Adrenal gland (tissue), 19 donors: ENCODE measurements at places on chromosomes 2 and 18. TPM values are rescaled to one million over a fixed set of nuclear protein-coding genes. Genes with fewer than 3 reads are reported as not detected.

- no peaks in the 10 kb centered on the region for H3K27me3 ChIP-seq
- no peaks in the 10 kb centered on the region for H3K4me1 ChIP-seq
- DNase-seq, result no peak
- no peak overlapping the region for H3K4me3 ChIP-seq
Measured at GRCh38 chr2:53727921-53728320, 39.7 kb upstream of the CHAC2 start.

DNA sequence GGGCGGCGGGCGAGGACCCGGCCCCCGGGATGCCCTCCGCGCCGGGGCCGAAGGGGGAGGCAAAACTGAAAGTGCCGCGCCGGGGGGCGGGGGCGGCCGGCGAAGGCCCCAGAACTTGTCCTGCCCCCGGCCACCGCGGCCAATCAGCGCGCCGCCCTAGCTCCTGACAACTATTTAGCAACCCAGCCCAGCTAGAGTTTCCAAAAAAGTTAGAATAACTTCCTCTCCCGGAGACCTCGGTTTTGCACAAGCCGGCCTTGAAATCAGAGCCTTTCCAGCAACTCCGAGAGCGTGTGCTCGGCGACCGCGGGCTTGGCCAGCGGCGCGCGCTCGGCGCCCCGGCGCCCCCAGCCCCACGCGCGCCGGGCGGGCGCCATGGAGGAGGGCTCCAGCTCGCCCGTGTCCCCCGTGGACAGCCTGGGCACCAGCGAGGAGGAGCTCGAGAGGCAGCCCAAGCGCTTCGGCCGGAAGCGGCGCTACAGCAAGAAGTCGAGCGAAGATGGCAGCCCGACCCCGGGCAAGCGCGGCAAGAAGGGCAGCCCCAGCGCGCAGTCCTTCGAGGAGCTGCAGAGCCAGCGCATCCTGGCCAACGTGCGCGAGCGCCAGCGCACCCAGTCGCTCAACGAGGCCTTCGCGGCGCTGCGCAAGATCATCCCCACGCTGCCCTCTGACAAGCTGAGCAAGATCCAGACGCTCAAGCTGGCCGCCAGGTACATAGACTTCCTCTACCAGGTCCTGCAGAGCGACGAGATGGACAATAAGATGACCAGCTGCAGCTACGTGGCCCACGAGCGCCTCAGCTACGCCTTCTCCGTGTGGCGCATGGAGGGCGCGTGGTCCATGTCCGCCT is at the start of gene TWIST2:
TSS of gene TWIST2 (plus strand) at position 245 of the 850 bp plus-strand sequence. CDS start at position 376, 131 bp downstream.
- no peak within 1 kb of the TSS for H3K27ac ChIP-seq
- DNase-seq, result peak; percentile 63
- no peak within 1 kb of the TSS for H3K4me3 ChIP-seq
- H3K27me3 ChIP-seq, result peaks cover 42% of the 10 kb centered on the region
- no peaks in the 10 kb centered on the region for H3K36me3 ChIP-seq

GRCh38 chr2:82596581-82596980 is 1862.5 kb downstream of the SUCLG1 start:
- DNase-seq, result no peak
- no peak overlapping the region for H3K27ac ChIP-seq
- no peak overlapping the region for H3K4me3 ChIP-seq
- no peaks in the 10 kb centered on the region for H3K36me3 ChIP-seq
- no peaks in the 10 kb centered on the region for H3K27me3 ChIP-seq

GRCh38 chr18:66105016-66105415 is 354.2 kb downstream of the CDH7 start:
- no peak overlapping the region for H3K27ac ChIP-seq
- H3K27me3 ChIP-seq, result no peaks in the 10 kb centered on the region
- DNase-seq, result no peak
- H3K36me3 ChIP-seq, result no peaks in the 10 kb centered on the region
- H3K4me3 ChIP-seq, result no peak overlapping the region

DNA sequence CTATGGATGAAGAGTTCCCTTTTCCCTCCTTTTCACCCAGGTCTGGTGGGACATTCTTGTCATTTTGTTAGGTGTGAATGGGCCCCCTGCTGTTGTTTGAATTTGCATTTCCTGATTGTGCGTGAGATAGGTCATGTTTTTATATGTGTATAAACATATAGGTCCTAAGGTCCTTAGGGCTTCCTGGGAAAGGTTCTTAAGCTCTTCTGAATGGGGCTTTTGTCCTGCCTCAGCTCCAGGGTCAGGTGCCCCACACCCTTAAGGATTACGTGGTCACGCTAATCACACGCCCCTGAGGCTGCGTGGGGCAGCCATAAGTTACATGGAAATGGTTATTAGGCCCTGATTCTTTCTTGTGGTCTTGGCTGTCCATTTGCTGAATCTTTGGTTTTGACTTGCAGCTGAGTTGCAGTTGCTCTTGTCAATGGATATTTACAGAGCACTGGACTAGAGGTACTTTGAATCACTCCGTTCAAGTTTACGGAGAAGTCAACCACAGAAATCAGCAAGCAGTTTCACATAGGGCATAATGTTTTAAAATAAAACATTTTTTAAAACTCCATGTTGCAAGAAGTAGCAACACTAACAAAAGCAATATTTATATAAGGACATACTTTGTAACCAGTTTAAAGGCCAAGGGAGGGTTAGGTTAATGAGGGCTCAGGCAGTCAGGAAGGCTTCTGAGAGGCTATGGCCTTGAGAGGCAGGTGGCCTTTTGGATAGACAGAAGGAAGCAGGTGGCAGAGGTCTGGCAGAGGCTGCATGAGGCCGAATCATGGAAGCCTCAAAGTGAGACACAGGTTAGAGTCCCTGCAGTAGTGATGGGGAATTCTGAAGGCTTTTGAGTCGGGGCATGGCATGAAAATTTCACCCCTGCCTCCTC is 24.2 kb downstream of the LIPG start:
- H3K36me3 ChIP-seq, result no peaks in the 10 kb centered on the region
- no peak overlapping the region for H3K27ac ChIP-seq
- DNase-seq, result no peak
- no peaks in the 10 kb centered on the region for H3K4me1 ChIP-seq
- H3K4me3 ChIP-seq, result no peak overlapping the region

- H3K27ac ChIP-seq, result no peak overlapping the region
- no peak overlapping the region for H3K4me3 ChIP-seq
- no peaks in the 10 kb centered on the region for H3K36me3 ChIP-seq
- H3K27me3 ChIP-seq, result no peaks in the 10 kb centered on the region
- no peaks in the 10 kb centered on the region for H3K4me1 ChIP-seq
Measured at GRCh38 chr2:51960281-51960680, 928.3 kb upstream of the NRXN1 start.

GRCh38 chr2:24659862-24660261 is 133.3 kb downstream of the PTRHD1 start:
- no peaks in the 10 kb centered on the region for H3K27me3 ChIP-seq
- DNase-seq, result no peak
- H3K27ac ChIP-seq, result no peak overlapping the region
- no peak overlapping the region for H3K4me3 ChIP-seq
- peaks cover 8% of the 10 kb centered on the region for H3K4me1 ChIP-seq

- no peak overlapping the region for H3K4me3 ChIP-seq
- no peaks in the 10 kb centered on the region for H3K27me3 ChIP-seq
- H3K4me1 ChIP-seq, result no peaks in the 10 kb centered on the region
- no peak for DNase-seq
- H3K27ac ChIP-seq, result no peak overlapping the region
Measured at GRCh38 chr2:43605079-43605655, 9.3 kb upstream of the THADA start.

GRCh38 chr2:172172513-172173173 is 69.9 kb upstream of the DLX2 start:
- peak overlapping the region; percentile 54 for H3K4me3 ChIP-seq
- DNase-seq, result peak; percentile 78
- no peaks in the 10 kb centered on the region for H3K27me3 ChIP-seq
- H3K4me1 ChIP-seq, result peaks cover 6% of the 10 kb centered on the region
- H3K27ac ChIP-seq, result no peak overlapping the region

GRCh38 chr2:203880557-203881125 is 13.1 kb downstream of the CTLA4 start:
- H3K36me3 ChIP-seq, result no peaks in the 10 kb centered on the region
- no peak overlapping the region for H3K4me3 ChIP-seq
- H3K4me1 ChIP-seq, result no peaks in the 10 kb centered on the region
- no peak for DNase-seq
- H3K27ac ChIP-seq, result no peak overlapping the region

DNA sequence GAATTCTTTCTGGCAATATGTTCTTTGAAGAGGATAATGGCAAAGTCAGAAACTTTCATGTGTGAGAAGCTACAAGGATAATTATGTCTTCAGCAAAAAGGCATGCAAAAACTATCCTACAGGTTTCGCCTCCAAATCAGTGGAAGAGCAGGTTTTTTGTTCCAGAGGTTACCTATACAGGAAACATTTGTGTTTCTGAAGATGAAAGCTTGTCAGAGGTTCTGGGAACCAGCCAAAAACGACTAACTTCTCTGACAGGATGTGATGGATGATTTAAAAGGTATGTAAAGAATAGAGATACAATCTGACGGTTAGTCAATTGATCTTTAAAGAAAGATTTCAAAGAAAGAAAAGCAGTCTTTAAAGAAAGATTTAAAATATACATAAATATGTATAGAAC is 37.6 kb downstream of the RND3 start:
- no peaks in the 10 kb centered on the region for H3K4me1 ChIP-seq
- H3K36me3 ChIP-seq, result no peaks in the 10 kb centered on the region
- H3K27ac ChIP-seq, result no peak overlapping the region
- H3K4me3 ChIP-seq, result no peak overlapping the region

DNA sequence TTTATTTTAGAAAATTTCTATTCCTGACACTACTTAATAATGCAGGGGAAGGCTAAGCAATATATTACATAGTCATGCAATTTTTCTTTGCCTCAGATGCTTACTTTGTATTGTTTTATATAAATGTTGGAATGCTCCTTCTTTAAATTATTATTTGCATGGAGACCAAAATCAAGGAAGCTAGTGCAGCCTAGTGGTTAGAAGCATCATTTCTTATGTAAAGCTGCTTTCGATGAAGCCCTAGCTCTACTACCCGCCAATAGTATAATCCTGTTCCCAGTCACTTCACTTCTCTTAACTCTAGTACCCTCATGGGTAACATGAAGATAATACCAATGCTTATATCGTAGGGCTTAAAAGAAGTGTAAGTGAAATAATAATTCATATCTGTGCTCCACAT is 198.9 kb downstream of the LRATD1 start:
- no peak overlapping the region for H3K27ac ChIP-seq
- DNase-seq, result no peak
- no peaks in the 10 kb centered on the region for H3K27me3 ChIP-seq
- H3K4me3 ChIP-seq, result no peak overlapping the region

DNA sequence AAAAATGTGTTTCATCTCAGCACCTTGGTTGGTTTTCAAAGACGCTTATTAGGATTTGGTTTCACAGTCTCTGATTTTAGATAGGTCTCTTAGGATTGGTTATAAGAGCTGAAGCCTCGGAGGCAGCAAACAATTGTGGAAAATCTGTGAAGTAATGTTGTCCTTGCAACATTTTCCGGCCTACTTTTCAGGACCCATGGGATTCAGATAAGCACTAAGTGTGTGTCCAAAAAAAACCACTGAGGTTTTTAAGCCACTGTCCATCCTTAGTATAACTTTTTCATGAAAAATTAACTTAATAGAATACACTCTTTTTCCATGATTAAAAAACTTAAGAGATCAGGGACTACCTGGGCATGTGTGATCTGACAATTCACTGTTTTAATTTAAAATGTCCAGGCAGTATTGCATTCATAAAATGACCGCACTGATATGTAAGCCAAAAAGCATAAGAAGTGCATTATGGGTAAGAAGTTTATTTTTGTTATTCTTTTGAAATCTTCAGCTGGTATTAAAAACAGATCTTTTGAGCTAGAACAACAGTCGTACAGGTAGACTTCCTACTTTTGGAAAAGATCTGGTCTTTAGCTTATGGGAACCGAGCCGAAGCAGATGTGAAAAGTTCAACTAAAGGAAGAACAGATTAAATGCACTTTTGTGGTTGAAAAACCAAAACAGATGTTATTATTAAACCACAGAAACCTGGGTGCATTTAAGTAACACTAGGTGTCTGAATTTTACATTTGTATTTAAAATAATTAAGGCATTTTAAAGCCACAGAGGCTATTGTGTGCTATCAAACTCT is 479.4 kb upstream of the ZEB2 start:
- H3K4me3 ChIP-seq, result no peak overlapping the region
- no peak for DNase-seq
- no peaks in the 10 kb centered on the region for H3K27me3 ChIP-seq
- no peak overlapping the region for H3K27ac ChIP-seq
- no peaks in the 10 kb centered on the region for H3K36me3 ChIP-seq

DNA sequence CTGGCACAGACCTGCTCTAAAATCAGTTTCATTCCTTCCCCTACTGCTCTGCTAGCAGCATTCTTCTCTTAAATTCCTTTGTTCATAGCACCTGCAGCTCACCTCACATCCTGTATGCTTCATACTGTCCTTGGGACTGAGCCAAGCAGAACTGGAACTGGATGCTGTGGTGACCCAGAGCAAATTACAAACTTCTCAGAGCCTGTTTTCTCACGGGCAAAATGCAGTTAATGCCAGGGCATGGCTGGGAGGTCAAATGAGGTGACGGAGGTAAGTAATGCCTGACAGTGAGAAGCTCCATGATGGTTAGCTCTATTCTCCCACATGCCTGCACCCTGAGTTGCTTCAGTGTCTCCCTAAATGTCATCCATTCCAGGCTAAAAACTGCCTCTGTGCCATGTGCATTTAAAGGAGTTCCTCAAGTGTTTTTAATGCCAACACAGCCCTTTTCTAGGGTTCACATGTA is 29.7 kb downstream of the C2orf42 start:
- DNase-seq, result no peak
- H3K36me3 ChIP-seq, result peaks cover 67% of the 10 kb centered on the region
- no peaks in the 10 kb centered on the region for H3K4me1 ChIP-seq
- no peaks in the 10 kb centered on the region for H3K27me3 ChIP-seq
- H3K4me3 ChIP-seq, result no peak overlapping the region
- H3K27ac ChIP-seq, result no peak overlapping the region

DNA sequence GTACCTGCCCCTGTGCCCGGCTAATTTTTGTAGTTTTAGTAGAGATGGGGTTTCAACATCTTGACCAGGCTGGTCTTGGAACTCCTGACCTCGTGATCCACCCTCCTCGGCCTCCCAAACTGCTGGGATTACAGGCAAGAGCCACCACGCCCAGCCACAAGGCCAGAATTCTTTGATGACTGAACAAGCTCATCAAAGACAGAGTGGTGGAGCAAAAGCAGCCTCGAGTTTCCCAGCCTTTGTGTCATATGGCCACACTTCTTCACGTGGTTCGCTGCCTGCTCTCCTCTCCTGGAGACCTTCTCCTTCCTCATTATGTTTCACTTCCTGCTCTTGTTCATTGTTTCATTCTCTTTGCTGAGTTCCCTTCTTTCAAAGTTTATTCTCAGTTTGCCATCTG is 9.9 kb upstream of the NPC1 start:
- no peaks in the 10 kb centered on the region for H3K27me3 ChIP-seq
- H3K4me1 ChIP-seq, result no peaks in the 10 kb centered on the region
- no peak overlapping the region for H3K4me3 ChIP-seq
- peak; percentile 34 for DNase-seq
- no peak overlapping the region for H3K27ac ChIP-seq

GRCh38 chr2:15726321-15727057 is 134.8 kb downstream of the DDX1 start:
- no peak overlapping the region for H3K4me3 ChIP-seq
- H3K27ac ChIP-seq, result no peak overlapping the region
- H3K4me1 ChIP-seq, result peaks cover 20% of the 10 kb centered on the region
- DNase-seq, result no peak
- H3K27me3 ChIP-seq, result no peaks in the 10 kb centered on the region
- H3K36me3 ChIP-seq, result no peaks in the 10 kb centered on the region

Gene LONRF2
- polyA plus RNA-seq, result 32.5 TPM

Gene RAX
- not detected for polyA plus RNA-seq

Gene SIX3
- polyA plus RNA-seq, result not detected

Gene GPR155
- 1.8 TPM for polyA plus RNA-seq

Gene BMPR2
- polyA plus RNA-seq, result 10.1 TPM

Gene SLC40A1
- 215 TPM for polyA plus RNA-seq
